Cardiac fibroblast (primary cell): ENCODE measurements at places on chromosomes 13 and 19.
A peak's percentile ranks its signal among the peaks of the same experiment; 100 is the strongest.

DNA sequence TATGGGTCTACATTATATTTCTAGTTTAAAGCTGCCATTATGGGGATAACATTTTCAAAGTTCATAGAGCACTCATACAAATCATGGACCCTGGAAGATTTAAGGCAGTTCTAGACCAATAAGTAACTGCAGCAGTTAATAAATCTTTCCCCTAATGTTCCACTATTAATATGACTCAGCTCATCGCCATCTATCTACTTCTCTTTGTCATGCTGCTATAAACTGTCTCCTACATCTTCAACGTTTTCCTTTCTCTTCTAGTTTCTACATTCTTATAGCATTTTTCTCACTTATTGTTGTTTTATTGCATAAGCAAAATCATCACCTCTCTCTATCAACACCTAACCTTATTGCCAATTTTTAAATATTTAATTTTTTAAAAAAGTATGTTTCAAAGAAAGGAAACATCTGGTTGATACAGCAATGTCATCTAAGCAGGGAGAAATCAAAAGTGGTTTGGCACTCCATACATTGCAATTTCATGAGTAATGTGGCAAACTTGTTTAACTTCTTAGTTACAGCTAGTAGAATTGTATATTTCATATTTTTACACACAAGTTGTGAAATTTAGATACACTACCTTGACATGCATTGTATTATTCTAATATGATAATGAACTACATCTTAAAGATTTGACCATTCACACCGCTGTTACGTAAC, 1500.4 kb upstream of the MIR17HG start:
- peak; percentile 25 for DNase-seq

GRCh38 chr19:32104850-32105235, 240.6 kb upstream of the ZNF507 start:
- no peak for DNase-seq

DNA sequence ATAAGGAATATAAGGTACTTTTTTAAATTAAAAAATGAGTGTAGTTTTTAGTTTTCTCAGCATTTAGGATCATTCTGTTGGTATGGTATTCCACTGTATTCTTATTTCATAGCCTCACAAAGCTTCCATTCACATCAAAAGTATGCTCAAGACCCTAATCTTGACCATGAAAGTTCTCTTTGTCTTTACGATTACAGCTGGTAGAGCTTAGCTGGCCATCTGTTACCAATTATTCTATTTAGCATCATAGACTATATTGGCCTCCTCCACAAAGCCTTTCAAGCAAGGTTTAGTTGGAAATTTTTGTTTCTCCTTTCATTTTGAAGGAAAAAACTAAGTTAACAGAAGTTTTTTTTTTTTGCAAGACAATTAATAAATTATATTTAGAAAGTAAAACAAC, 245.1 kb downstream of the KCTD12 start:
- peak; percentile 30 for DNase-seq

GRCh38 chr19:1859331-1859781, 4.0 kb downstream of the KLF16 start:
- no peak for DNase-seq

- peak; percentile 21 for DNase-seq
These were observed 655 bp upstream of the S1PR5 start for GRCh38 chr19:10517760-10518443.

- no peak for DNase-seq
These were observed 18.9 kb downstream of the FAM187B start for GRCh38 chr19:35209646-35210045.
